ENCODE measurements at places on chromosomes 7 and 10.

GRCh38 chr7:32539919-32540531 is 44.7 kb downstream of the AVL9 start:
- no peak for DNase-seq

DNA sequence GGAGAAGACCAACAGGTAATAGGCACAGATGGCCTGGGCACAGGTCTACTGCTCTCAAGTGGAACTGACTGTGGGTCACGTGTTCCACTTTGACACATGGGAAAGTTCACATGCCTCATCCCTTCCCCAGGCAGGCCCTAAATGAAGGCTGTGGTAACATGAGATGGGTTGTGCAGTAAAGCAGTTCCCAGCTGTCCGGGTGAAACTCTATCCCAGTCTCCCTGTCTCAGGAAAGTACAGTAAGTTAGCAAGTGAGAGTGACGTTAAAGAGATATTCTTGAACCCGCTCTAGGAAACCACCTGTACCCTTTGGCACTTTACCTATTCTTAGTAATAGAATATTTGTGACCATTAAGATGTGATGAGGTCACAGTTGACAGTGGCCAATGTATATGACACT is 343.7 kb upstream of the AOAH start:
- DNase-seq, result no peak

DNA sequence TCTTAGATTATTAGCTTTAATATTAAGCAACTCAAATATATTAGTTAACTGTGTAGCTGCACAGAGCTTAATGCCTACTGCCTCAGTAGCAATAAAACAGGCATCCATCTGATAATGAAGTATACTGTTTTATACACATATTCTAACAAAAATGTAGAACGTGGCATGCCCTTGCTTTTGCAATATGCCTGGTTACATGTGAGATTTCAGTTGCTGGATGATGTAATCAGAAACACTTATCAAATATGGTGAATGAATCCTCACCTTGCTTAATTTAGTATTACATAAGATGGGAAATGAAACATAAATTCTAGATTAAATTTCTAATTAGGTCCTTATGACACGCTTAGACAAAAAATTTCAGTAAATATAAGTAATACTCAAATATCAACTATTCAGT is 8.0 kb downstream of the DNAJC1 start:
- no peak for DNase-seq

DNA sequence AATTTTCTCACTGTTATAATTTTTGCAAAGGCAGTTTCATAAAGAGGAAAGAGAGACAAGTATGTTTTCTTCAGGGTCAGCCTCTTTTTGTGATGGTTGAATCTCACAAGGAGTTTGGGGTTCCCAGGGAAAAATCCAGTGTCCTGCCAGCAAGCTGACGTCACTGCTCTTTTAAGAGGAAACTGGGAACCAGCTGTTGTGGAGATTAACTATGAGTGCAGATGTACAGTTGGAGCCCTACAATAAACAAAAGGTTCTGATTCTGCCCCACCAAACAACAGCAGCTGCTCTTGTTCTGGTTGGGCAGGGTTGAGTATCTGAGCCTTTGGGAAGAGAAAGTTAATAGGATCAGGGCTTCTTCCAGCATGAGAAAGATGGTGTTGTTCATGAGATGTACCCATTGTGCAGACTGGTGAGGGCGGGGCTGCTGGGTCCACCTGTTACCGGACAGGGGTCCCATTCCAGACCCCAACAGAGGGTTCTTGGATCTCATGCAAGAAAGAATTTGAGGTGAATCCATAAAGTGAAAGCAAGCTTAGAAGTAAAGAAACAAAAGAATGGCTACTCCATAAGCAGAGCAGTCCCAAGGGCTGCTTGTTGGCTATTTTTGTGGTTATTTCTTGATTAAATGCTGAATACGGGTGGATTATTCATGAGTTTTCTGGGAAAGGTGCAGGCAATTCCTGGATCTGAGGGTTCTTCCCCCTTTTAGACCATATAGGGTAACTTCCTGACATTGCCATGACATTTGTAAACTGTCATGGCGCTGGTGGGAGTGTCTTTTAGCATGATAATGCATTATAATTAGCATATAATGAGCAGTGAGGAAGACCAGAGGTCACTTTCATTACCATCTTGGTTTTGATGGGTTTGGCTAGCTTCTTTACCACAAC is 12.5 kb downstream of the PRF1 start:
- DNase-seq, result no peak

- DNase-seq, result no peak
These were observed 35.2 kb downstream of the GPAM start for GRCh38 chr10:112148331-112148730.

DNA sequence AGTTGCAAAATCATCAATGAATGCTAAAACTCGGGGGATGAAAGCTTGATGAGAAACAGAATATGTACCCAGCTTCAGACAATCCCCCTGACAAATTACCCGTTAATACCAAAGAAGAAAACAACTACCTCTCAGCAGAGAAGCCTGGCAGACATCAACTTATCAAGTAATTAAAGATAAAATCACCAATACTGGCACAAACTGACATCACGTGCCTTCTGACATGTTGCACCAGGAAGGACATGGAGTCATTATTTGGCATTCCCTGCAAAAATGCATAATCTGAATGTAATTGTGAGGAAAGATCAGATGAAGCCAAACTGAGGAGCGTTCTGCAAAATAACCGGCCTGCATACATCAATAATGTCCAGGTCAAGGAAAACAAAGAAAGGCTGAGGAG is 7.7 kb downstream of the SLIT1 start:
- no peak for DNase-seq

- DNase-seq, result no peak
These were observed 59.4 kb upstream of the AHR start for GRCh38 chr7:17239046-17239445.

DNA sequence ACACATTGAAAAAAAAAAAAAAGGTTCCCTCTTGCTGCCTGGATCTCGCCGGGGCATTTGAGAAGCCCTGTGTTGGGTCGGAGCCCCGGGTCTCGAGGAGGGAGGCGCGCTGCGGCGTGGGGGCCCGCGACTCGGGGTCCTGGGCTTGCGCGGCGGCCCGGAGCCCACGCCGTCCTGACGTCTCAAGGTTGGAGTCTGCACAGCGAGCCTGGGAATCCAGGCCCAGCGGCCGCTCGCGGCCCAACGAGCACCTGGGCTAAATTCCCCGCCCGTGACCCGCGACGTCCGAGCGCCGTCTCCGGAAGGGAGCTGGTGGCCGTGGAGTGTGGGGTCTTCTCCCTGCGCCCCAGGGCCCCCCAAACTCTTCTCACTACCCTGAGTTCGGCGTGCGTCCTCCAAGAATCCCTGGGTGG is 1.4 kb upstream of the CTBP2 start:
- DNase-seq, result no peak

DNA sequence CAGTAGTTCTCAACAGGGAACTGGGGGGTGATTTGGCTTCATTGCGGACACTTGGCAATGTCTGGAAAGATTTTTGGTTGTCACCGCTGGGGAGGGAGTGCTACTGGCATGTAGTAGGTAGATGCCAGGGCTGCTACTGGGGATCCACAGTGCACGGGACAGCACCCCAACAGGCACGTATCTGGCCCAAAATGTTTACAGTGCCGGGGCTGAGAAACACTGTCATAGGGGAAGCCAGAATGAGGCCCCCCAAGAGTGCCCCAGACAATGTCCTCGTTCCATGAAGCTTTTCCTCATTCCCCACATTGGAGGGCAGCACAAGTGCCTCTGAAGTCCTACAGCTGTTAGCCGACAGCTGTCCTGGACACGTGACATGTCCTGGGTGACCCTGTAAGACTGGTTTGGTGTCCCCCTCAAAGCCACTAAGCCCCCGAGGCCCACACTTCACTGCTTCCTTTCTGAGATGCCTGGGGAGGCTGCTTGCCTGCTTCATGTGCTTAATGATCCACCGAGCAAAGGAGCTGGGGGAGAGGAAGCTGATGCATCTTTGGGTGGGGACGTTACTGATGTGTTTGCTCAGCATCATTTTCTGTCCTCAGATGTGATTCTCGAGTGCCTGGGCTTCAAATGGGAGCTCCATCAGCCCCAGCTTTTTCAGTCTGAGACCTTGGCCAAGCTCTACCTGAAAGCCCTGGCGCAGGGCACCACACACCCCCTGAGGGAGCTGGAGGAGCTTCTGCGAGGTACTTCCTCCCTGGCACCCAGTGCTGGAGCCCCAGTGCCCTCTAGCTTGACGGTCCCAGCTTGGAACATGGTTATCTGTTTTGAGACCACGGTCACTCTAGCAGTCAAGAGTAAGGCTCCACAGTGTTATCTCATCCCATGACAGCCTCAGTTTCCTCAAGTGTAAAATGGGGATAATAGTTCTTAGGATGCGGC is 14.7 kb downstream of the BTBD16 start:
- no peak for DNase-seq

GRCh38 chr10:32786968-32787367 is 171.1 kb downstream of the ITGB1 start:
- DNase-seq, result no peak

DNA sequence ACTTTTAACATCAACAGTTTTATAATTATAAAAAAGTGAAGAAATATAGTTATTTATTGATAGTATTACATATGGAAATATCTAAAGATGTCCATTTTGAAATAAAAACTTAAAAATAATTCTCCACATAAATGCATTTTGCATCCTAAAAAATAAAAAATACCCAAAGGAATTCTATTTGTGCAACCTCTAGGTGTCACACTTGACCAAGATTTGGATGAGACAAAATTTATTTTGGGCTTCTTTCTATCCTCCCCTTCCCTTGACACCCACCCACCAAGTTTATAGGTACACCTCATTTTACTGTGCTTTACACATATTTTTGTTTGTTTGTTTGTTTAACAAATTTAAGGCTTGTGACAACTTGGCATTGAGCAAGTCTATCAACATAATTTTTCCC is 3.3 kb upstream of the THSD7A start:
- no peak for DNase-seq

GRCh38 chr10:63257778-63258177 is 124.7 kb downstream of the NRBF2 start:
- DNase-seq, result no peak

GRCh38 chr10:45457487-45457886 is 83.5 kb downstream of the ALOX5 start:
- no peak for DNase-seq

GRCh38 chr7:28931565-28931964 is 26.6 kb downstream of the TRIL start:
- DNase-seq, result no peak

DNA sequence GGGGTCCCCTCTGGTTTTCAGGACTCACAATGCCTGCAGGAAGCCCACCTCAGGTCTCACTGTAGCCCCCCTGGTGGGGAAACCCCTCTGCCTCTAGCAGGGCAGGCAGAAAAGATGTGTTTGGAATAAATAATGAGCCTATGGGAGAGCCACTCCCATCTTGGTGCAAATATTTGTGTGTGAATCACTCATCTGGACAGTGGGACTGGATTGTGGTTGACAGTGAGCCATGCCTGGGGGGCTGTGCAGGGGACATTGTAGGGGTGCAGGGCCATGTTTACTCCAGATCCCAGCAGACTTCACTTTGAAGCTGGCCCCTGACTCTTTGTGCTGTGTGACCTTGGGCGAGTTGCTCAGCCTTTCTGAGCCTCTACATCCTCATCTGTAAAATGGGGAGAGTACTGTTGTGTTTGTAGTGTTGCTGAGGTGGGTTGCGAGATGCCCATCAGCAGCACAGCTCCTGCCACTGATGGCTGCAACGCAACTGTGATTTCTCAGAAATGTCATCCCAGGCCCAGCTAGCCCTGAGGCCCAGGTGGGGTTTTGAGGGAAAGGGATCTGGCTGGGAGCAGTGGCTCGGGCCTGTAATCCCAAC is 20.7 kb downstream of the GTF2IRD1 start:
- DNase-seq, result no peak

- DNase-seq, result no peak
These were observed 19.9 kb upstream of the GIMAP8 start for GRCh38 chr7:150430465-150431085.

DNA sequence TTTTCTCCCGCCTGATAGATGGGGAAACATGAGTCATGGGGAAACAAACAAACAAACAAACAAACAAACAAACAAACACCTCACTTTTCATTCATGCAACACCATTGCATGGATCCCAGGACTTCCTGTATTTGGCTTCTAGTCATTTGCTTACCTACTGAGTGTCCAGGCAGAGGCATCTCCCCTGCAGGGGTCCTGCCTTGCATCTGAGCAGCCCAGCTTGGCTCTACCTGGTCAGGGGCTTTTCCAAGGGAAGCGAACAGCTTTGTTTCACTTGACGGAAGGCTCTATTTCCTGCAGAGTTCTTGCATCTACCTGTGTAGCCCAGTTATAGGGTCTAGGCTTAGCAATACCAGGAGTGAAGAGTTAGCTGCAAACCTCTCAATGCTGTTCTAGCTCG is 374.2 kb downstream of the GATA3 start:
- no peak for DNase-seq

All from activated CD4-positive, CD25-positive, alpha-beta regulatory T cell (primary cell).